Stimulated activated CD4-positive, alpha-beta T cell treated with anti-CD3 and anti-CD28 coated beads, TNF-alpha, amount 100 ng/mL, for 1 hour (primary cell): ENCODE measurements at places on chromosomes 2 and 18.

DNA sequence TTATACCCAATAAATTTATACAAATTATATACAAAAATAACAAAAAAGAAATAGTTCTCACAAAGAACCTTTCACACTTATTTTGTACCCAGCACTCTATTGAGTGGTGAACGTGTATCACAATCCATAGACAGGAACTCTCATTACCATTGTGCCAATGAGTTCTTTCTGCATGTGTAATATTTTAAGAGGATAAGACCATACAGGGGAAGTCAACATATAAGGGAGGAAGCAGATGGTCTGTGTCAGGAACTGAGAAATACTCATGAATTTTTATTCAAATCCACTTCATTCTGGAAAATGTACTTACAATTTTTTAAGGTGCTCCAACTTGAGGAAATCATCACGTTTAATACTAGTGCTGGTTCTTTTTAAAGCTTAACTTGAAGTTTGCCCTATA is 27.1 kb upstream of the ELOA2 start:
- no peak for DNase-seq

DNA sequence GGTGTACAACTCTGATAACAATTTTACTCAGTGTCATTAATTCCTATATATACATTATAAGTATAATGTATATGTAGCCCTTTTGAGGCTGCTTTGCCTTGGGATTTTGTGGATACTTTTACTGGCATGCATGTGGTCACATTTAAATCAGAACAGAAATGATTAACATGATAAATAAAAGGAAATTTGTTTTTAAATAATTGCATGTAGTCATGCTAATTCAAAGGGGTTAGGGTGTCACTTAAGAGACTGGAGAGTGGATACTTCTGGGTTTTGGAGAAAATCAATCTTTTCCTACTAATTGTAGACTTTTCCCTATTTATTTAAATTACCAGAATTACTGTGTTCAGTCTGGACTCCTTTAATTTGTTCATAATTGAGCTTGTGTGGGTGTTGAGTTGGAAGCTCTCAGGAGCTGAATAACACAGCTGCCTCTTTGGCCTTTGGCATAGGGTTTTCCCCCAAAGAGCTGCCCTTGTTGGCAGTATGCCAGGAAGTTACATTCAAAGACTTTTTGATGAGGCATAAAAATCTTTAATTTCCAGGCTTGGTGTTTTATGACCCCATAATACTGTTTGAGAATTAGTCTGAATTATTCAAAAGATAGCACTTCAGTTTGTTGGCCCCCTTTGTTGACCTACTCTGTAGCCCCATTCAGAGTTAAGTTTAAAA is 484.7 kb upstream of the NRP2 start:
- DNase-seq, result no peak

DNA sequence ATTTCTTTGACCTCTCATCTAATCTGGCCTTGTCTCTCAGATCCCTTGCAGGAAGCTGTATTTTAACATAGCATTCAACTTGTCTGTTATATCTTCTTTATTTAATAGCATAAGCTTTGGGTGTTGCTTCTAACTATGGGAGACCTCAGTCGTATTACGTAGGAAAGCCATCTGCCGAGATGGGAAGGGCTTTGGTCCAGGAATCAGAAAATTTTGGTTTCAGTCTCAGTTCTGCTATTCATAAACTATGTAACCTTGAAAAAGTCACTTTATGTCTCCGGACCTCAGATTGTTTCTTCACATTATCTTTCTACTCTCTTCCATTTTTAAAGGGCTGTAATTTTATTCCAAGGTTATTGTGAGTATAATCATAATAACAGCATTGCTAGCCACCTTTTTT is 297.7 kb downstream of the SATB2 start:
- no peak for DNase-seq

DNA sequence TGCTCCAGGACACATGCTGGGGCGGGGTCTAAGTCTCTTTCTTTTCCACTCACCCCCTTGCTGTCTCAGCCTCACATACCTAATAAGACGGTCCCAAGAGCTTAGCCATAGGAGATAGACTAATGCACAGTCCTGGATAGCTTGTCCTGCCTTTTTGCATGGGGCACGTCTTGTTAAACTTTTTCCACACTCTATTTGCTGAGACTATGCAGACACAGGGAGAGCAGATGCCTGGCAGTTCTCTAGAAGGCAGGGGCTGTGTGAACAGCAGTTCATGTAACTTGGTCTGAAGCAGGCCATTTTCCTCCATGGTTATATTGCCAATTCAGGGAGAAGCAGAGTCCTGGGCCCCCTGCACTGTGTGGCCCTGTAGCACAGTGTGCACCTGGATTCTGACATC is 142.1 kb downstream of the SEPTIN10 start:
- no peak for DNase-seq

DNA sequence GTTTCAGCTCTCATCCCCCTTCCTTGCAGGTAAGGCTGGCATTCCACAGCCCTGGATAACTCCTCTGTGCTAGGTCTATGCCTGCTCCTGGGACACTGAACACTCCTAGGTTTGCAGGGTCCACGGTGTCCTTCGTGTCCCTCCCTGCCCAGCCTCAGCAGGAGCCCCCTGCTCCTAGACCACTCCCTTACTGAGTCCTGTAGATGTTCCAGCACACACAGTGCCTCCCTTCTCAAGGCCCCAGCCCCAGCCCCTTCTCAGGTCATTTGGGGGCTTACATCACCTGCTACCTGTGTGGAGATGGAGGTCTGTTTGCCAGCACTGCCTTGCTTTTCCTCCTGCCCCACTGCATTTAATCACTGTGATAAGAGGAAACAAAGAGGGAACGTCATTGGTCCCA is 146.4 kb upstream of the TNP1 start:
- DNase-seq, result no peak

- no peak for DNase-seq
Observed at GRCh38 chr2:242048479-242048878, 178.9 kb downstream of the RTP5 start.

- DNase-seq, result no peak
Observed at GRCh38 chr18:78418379-78418778, 561.2 kb upstream of the SALL3 start.

GRCh38 chr18:63590966-63591695 is 4.0 kb downstream of the SERPINB13 start:
- no peak for DNase-seq

- no peak for DNase-seq
Observed at GRCh38 chr2:155708071-155708470, 624.5 kb downstream of the NR4A2 start.

GRCh38 chr18:63087421-63088230 is 231.9 kb downstream of the BCL2 start:
- DNase-seq, result no peak

- no peak for DNase-seq
Observed at GRCh38 chr2:88896971-88897370, 205.5 kb downstream of the RPIA start.

DNA sequence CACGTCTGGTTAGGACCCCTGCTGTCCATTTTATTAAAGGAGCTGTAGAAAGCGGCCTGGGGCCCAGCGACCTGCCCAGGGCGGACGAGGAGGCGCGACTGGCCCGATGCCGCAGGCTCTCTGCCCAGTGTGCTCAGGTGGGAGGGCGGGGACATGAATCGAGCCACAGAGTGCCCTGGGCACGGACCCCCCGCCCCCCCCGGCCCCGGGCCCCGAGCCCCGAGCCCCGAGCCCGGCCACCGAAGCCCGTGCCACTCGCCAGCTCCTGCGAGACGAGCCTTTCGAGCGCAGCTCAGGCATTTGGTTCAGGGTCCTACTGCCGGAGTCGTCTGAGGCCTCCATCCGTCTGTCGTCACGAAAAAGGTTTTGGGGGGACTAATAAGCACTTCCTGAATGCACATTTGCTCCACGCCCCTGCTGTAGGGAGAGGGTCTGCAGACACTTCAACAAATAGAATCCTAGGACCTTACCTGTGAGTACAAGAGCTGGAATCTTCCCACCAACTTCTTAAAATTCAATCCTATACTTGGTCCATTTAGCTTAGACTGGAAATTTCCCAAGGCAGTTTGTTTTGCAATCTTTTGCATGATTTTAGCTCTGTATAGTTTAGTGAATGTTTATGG is 602 bp upstream of the ADAM17 start:
- DNase-seq, result no peak

- DNase-seq, result no peak
Observed at GRCh38 chr18:69941183-69941582, 6.5 kb downstream of the CD226 start.

- no peak for DNase-seq
Observed at GRCh38 chr18:13481820-13482617, 244.3 kb downstream of the FAM210A start.

- no peak for DNase-seq
Observed at GRCh38 chr2:191376981-191377629, 131.9 kb downstream of the MYO1B start.

GRCh38 chr2:228224410-228224809 is 42.9 kb upstream of the SPHKAP start:
- no peak for DNase-seq

DNA sequence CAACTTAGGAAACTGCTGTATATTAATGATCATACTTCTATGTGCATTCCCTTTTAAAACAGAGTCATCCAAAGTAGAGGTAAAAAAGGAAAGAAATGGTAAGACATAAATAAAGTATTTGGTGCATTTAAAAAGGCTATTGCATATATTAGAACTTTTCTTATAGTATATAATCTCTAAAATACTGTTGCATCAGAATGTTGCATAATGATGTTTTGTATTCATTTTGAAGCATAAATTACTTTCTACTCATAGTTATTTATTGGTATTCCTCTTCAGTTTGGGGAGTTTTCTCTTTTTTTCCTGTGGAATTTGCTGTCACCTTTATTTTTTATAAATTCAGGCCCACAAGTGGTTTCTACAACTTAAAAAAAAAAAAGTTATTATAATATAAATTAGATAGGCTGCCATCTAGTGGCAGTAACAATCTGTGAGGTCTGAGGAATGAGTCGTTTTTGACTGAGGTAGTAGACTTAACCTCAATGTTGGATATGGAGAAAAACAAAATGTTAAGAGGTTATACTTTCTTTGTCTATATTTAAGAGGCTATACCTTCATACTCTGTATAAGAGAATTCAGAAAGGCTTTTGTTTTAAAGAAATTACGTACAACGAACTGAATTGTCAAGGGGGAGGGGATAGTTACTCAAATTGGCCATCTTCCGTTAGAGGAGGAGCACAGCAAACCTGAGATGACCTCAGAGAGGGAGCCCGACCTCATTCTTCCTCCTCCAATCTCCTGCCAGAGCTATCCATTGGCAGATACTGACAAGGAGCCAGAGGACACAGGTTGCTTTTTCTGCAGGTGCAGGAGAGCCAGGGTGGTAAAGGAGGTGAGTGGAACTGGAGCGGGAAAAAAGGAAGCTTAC is 23.8 kb downstream of the ANKAR start:
- DNase-seq, result no peak

GRCh38 chr2:196012314-196012713 is 56.3 kb downstream of the DNAH7 start:
- no peak for DNase-seq

DNA sequence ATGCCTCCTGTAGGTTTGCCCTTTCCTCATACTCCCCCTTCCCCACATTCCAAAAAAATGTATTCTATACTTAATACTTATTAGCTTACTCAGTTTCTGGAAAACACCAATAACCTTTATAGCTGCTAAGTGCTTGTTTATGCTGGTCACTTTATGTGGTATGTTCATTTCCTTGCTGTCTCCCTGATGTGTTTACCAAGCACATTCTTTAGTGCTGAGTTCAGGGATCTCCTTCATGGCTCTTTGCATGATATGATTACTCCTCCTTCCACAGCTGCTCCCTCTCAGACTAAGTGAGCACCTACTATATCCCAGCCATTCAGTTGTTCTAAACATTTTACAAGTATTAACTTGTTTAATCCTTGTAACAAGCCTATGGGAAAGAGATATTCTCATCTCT is 698.3 kb upstream of the FANCL start:
- DNase-seq, result no peak

DNA sequence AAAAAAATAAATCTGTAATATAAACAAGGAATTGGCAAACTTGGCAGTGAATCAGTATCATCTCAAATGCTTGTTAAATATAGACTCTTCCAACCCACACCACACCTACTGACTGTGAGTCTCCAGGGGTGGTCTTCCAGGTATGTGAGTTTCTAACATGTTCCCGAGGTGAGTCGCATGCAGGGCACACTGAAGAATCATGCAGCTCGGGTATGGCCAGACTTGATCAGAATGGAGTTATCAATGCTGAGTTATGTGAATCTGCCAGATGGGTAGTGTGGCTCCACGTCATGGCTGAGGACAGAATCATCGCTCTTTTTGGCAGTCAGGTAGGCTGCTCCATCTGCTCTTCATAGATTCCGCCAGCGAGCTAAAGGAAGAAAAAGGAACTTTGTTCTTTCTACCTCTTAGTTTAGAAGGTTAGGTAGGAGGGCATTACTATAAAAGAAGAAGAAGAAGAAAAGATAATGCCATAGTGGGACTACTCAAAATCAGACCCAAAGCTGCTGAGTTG is 1279.7 kb upstream of the ZEB2 start:
- DNase-seq, result no peak

DNA sequence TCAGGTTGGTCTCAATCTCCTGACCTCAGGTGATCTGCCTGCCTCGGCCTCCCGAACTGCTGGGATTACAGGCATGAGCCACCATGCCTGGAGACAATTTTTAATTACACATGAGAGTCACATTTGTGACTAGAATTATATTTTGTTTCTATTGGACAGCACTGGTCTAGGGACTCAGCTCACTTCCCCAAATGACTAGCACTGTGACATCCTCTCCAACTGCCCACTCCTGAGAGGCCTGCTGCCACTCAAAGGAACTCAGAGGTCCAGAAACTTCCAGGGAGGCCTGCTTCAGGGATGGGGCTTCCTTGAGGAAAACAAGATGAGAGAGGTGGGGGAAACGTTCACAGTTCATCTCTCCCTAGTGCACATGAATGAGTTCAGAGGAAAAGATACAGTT is 29.5 kb downstream of the TMEM163 start:
- no peak for DNase-seq

- DNase-seq, result no peak
Observed at GRCh38 chr2:234355021-234355720, 141.7 kb downstream of the ARL4C start.

GRCh38 chr2:104043864-104044263 is 810.1 kb upstream of the POU3F3 start:
- DNase-seq, result no peak

DNA sequence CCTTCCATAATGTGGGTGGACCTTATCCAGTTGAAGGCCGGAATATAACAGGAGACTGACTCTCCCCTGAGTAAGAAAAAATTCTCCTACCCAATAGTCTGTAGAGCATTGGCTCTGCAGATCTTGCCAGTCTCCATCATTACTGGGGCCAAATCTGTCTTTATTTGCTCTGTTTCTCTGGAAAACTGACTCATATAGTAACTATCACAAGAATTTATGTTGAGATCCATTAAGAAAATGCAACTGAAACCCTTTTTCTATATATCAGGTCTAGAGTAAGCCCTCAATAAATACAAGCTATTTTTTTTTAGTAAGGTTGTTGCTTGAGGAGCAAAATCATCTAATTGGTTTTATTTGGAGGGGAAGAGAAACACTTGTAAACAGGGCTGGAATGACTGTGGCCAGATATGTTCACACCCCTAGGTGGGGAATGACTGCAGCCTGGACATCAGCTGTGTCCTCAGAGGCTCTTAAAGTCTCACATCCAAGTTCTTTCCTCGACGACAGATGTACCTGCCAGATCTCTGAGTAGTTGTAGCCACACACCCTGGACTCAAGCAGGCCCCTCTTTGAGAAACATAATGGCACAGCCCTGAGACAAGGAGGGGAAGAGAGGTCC is 339.7 kb downstream of the TNS1 start:
- no peak for DNase-seq

- DNase-seq, result no peak
Observed at GRCh38 chr2:188850786-188851185, 123.4 kb upstream of the COL3A1 start.
